ENCODE measurements at places on chromosomes 12 and 14. TPM values are rescaled to one million over a fixed set of nuclear protein-coding genes. Genes with fewer than 3 reads are reported as not detected.

DNA sequence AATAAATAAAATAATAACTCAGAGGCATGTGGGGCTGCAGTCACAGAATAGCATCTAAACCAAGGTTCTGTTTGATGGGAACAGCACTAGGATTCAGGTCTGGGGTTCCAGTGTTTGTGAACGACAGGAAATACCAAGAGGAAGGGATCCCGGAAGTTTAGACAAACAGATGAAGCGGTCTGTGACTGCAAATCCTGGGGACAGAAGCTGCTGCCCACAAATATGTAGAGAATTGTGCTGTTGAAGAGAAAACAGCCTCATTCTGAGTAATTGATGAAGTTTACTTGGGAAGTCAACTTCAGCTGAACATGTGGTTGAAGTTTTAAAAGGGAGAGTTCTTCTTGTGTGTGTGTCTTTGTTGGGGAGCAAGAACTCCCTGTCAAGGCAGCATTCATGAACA lies 98.4 kb upstream of the TBX5 start:
- no peak overlapping the region for H3K27ac ChIP-seq
- no peaks in the 10 kb centered on the region for H3K36me3 ChIP-seq
- H3K27me3 ChIP-seq, result peaks cover 19% of the 10 kb centered on the region
- H3K4me1 ChIP-seq, result no peaks in the 10 kb centered on the region

Gene PFKM
- 68.4 TPM for total RNA-seq

DNA sequence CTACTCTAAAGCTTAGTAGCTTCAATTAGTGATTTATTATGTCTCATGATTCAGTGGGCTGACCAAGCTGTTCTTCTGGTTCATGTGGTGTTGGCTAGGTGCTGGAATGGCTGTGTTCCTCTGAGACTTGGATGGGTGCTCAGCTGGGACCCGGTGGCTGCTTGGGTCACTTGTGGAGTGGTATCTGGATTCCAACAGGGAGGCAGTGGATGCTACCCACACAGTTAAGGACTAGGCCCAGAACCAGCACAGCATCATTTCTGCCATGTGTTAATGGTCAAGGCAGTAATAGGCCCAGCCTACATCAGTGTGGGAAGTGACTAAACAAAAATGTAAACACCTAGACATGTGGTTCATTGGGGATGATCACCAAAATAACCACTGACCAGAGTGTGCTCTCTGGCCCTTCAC lies 72.2 kb downstream of the FGD4 start:
- peaks cover 7% of the 10 kb centered on the region for H3K27me3 ChIP-seq
- DNase-seq, result no peak
- no peaks in the 10 kb centered on the region for H3K36me3 ChIP-seq
- no peaks in the 10 kb centered on the region for H3K4me1 ChIP-seq

- no peak overlapping the region for H3K27ac ChIP-seq
- H3K4me3 ChIP-seq, result no peak overlapping the region
- peaks cover 16% of the 10 kb centered on the region for H3K27me3 ChIP-seq
- no peaks in the 10 kb centered on the region for H3K36me3 ChIP-seq
- no peak for DNase-seq
These were observed 85.5 kb downstream of the PRICKLE1 start for GRCh38 chr12:42504049-42504448.

Gene EGLN3
- total RNA-seq, result 11.2 TPM

Gene EPYC
- not detected for total RNA-seq

DNA sequence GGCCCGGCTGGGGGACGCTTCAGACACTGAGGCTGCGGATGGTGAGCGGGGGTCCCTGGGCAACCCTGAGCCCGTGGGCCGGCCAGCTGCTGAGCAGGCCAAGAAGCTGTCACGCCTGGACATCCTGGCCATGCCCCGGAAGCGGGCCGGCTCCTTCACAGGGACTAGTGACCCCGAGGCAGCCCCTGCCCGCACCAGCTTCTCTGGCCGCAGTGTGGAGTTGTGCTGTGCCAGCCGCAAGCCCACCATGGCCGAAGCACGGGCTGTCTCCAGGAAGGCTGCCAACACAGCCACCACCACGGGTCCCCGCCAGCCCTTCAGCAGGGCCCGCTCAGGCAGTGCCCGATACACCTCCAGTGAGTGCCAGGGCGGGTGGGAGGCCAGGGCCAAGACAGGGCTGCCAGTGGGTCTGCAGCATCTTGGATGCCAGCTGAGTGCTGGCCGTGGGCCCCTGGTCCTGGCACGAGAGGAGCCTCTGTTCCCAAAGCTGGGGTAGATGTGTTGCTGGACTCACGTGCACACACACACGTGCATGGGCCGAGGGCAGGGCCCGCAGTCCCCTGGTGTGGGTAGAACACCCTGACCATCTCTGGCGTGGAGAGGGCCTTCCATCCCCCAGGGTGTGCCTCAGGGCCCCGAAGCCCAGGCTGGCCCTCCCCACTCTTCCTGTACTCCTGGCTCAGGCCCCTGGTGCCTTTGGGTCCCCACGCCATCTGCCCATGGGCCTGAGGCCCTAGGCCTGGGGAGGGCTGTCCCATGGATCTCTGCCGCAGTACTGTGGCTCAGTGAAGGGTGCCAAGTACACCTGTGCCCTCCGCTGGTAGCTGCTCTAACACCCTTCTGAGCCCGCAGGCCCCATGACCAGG lies 22.8 kb downstream of the CEP170B start:
- H3K36me3 ChIP-seq, result no peaks in the 10 kb centered on the region
- H3K4me1 ChIP-seq, result no peaks in the 10 kb centered on the region
- H3K27me3 ChIP-seq, result no peaks in the 10 kb centered on the region
- H3K4me3 ChIP-seq, result no peak overlapping the region

GRCh38 chr12:108530161-108530560 lies 15.1 kb downstream of the FICD start:
- H3K4me1 ChIP-seq, result peaks cover 10% of the 10 kb centered on the region
- H3K27me3 ChIP-seq, result no peaks in the 10 kb centered on the region
- H3K36me3 ChIP-seq, result peaks cover 42% of the 10 kb centered on the region
- H3K27ac ChIP-seq, result no peak overlapping the region
- H3K4me3 ChIP-seq, result no peak overlapping the region
